ENCODE measurements at places on chromosomes 1 and 21.

- DNase-seq = no peak
These were observed 292.4 kb downstream of the PLPP3 start for GRCh38 chr1:56286956-56287355.

DNA sequence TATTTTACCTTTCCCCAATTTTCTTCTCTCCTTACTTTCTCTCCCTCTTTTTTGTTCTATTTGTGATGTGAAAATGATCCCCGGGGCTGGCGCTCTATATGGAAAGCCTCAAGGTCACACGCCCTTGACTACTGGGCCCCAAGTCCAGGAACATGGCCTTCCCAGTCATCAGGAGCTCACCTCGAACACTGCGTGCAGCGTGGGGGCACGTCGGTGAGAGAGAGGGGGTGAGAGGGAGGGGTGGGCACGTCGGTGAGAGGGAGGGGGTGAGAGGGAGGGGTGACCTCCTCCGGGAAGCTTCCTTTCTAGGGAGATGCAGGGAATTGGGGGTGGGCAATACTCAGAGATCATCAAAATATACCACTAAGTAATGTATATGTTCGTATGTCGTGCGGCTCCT is 94.6 kb upstream of the TMPRSS2 start:
- no peak for DNase-seq

DNA sequence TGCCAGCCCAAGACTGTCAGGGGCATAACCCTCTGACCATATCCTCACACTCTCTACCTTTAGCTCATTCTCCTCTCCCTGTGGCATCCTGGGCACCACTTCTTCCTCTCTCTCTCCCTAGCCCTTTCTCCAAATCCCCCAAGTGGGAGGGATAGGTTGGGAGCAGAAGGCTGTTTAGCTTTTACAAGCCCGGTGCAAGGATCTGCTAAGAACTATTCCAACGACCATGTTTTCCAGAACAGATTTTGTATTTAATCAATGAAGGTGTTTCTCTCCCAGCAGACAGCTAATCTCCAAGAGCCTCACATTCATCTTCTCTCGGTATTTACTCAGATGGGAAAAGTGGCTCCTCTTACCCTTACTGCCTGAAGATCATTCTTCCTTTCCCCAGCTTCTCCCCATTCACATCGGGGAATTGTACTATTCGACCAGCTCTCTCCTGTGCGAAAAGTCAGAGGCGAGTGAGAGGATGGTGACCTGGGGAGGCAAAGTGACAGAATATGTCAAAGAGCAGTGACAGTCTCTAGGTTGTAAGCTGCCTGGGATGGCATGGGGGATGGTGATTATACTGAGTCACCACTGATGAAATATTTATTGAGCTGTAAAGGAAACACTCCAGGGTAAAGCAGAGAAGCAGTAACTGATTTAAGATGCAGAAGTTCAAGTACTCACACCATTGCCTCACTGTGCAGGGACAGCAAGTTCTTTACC is 47.0 kb upstream of the RBM15 start:
- peak; percentile 76 for DNase-seq

- DNase-seq = no peak
These were observed 28.4 kb upstream of the C1orf159 start for GRCh38 chr1:1144122-1144842.

Measured in GM03348 (cell line).